ENCODE measurements at places on chromosomes 6 and 20. TPM values are rescaled to one million over a fixed set of nuclear protein-coding genes. Genes with fewer than 3 reads are reported as not detected.

ZNF311 gene
- 3.5 TPM for total RNA-seq

MAK gene
- total RNA-seq = 9.4 TPM

DNA sequence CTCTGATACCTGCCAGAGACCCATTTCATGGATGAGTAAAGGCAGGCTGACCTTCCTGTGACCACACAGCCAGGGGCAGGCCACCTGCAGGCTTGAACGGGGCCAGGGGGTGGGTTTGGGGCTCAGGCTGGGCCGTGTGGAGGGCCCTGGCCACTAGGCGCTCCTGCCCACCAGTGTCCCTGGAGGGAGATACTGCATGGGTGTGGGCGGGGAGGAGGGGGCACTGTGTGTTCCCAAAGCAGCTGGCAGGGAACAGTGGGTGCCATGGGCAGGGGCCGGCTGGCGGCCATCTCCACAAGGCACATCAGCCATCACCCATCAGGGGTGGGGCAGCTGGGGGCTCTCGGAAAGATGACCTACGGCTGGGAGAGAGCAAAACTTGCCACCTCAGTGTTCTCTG is 15.4 kb downstream of the SRC start:
- no peak for DNase-seq

PROKR2 gene
- total RNA-seq = 0.31 TPM

IMPG1 gene
- 0.08 TPM for total RNA-seq

DNA sequence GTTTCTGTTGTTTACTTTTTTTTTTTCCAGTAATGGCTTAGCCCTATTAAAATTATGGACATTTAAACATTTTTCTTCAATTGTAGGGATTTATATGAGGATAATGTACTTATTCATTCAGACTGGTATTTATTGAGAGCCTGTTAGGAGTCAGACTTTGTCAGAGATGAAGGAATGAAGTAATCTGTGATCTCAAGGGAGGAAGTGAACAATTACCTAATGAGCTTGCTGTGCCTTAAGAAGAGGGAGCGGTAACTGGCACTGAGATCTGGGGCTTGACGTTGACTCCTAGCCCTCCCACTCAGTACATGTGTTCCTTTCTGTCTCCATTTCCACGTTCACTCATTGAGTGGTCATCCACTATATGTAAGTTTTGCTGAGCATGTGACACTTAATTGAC is 12.6 kb downstream of the AFDN start:
- DNase-seq = no peak

SGK2 gene
- 8.5 TPM for total RNA-seq

DNA sequence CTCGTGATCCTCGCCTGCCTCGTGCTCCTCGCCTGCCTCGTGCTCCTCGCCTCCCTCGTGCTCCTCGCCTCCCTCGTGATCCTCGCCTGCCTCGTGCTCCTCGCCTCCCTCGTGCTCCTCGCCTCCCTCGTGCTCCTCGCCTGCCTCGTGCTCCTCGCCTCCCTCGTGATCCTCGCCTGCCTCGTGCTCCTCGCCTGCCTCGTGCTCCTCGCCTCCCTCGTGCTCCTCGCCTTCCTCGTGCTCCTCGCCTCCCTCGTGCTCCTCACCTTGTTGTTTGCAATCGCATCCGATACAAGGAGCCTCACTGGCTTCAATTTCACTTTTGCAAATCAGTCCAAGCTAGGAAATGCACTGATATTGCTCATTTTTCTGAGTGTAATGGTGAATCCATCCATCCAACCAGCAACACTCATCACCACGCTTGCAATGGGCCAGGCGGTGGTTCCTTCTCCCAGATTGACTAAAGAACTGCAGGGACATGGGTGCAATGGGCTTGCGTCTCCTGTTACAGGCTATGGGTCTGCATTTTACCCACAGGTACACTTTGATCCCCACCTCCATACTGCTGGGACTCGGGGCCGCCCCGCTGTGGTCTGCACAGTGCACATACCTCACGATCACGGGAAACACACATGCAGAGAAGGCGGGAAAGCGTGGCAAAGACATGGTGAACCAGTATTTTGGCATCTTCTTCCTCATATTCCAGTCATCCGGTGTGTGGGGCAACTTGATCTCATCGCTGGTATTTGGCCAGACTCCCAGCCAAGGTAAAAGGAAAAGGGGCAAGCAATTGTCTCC is 4.6 kb downstream of the UNC93A start:
- no peak for DNase-seq

GHRH gene
- not detected for total RNA-seq

ZSWIM3 gene
- 9.3 TPM for total RNA-seq

DNA sequence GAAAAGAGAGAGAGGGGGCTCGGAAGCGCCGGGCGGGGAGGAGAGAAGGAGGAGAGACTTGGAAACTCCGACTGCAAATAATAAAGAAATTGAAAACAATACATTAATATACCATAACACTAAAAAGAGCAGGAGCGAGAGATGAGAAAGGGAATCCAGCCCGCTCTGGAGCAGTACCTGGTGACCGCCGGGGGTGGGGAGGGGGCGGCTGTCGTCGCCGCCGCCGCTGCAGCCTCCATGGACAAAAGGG is 338 bp downstream of the E2F3 start:
- DNase-seq = no peak

DNA sequence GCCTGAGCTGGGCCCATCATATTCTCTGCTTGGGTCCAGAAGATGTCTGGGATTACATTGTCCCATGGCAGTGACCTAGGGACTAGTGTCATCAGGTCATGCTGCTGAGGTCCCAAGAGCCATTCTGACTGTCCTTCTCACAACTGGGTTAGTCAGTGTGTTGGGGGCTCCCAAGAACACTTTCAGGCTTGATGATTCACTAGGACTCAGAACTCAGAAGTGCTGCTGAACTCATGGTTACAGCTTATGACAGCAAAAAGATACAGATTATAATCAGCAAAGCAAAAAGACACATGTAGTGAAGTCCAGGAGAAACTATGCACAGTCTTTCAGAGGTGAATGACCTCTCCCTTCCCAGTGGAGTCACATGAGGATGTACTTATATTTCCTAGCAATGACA is 107.8 kb downstream of the SYNE1 start:
- DNase-seq = no peak
